ENCODE measurements at places on chromosomes 3 and 15.

- no peak for DNase-seq
Measured at GRCh38 chr15:100053474-100054121, 288.2 kb downstream of the ADAMTS17 start.

GRCh38 chr15:42627485-42627884 is 52.1 kb downstream of the STARD9 start:
- DNase-seq: no peak

GRCh38 chr15:35209838-35210237 is 124.7 kb upstream of the NANOGP8 start:
- DNase-seq: no peak

GRCh38 chr3:126354776-126355175 is 2.4 kb downstream of the KLF15 start:
- no peak for DNase-seq

DNA sequence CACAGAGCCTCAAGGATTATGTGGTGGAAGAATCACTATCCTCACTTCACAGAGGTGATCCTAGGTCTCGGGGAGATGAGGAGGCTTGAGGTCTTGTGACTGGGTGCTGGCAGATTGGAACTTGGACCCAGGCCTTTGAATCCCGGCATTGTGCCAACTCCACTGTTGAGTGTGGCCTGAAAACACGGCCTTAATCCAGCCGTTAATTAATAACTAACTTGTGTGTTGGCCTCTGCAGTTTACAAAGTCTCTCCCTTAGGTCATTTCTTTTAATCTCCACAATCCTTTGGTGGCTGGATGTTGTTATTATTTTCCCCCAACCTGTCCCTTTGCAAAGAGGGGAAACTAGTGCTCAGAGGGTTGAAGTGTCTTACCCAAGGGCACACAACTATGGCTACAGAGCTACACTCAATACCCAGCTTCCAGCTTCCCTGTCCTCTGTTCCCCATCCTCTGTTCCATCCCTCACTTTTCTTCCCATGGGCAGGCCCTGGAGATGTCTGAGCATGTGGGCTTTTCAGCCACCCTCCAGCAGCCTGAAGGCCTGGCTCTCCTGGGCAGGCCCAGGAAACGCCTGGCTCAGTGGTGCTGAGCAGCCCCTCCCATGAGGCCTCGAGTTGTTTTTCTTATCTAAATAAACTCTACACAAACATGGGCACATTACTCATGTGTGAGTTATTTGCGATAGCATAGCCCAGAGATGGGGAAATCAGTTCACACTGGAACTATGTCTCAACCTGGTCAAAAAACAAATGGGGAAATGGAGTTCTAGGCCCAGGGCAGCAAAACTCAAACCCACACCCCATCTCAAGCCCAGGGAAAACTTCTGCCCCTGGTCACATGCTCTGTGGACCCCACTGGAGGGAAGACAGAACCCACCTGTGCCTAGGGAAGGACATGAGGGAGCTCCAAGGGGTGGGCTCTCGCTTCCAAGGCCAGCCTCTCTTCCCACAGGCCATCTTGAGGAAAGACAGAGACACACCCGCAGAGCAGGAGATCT is 16.8 kb upstream of the SMAD3 start:
- DNase-seq: no peak

- no peak for DNase-seq
Measured at GRCh38 chr3:133746712-133747066, 496 bp downstream of the TF start.

GRCh38 chr15:30033763-30034162 is 49.0 kb upstream of the GOLGA8J start:
- DNase-seq: no peak

GRCh38 chr3:106299300-106300098 is 430.7 kb upstream of the CBLB start:
- DNase-seq: no peak

GRCh38 chr3:153320585-153321128 is 158.6 kb downstream of the RAP2B start:
- no peak for DNase-seq

- DNase-seq: no peak
Measured at GRCh38 chr15:101185770-101186169, 66.1 kb downstream of the CHSY1 start.

DNA sequence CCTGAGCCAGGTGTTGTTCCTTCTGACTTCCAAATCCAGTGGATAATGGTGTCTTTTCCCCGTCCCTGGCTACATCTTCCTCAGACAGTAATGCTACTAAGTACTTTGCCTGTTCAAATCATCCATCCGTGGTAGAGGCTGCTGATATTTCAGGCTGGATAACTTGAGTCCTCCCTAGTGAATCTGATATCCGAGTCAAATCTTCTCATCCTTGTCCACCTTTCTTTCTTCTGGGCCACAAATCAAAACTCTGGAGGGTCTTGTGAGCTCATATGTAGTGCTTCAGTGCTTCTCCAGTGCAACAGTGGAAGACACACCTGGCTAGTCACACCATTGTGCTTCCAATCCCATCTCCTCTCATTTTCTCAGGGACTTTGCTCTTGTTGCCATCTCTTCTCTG is 11.2 kb downstream of the SH3GL3 start:
- DNase-seq: no peak

- DNase-seq: no peak
Measured at GRCh38 chr3:105580296-105580965, 213.7 kb downstream of the ALCAM start.

DNA sequence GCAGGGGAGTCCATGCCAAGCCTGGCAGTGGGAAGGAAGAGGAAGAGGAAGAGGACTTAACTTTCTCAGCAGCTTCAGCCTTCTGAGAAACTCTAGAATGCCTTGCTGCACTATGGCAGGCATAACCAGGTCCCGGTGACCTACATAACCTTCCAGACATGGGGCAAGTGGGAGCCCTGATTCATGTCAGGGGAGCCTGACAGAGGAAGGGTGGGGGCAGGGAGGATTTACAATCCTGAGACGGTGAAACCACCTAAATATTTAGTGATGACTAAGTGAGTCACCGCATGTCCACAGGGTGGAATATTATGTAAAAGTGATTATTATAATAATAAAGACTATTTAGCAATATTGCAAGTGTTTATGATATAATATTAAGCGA is 46.7 kb downstream of the AMOTL2 start:
- no peak for DNase-seq

GRCh38 chr3:42884324-42884723 is 8.6 kb upstream of the CYP8B1 start:
- no peak for DNase-seq

DNA sequence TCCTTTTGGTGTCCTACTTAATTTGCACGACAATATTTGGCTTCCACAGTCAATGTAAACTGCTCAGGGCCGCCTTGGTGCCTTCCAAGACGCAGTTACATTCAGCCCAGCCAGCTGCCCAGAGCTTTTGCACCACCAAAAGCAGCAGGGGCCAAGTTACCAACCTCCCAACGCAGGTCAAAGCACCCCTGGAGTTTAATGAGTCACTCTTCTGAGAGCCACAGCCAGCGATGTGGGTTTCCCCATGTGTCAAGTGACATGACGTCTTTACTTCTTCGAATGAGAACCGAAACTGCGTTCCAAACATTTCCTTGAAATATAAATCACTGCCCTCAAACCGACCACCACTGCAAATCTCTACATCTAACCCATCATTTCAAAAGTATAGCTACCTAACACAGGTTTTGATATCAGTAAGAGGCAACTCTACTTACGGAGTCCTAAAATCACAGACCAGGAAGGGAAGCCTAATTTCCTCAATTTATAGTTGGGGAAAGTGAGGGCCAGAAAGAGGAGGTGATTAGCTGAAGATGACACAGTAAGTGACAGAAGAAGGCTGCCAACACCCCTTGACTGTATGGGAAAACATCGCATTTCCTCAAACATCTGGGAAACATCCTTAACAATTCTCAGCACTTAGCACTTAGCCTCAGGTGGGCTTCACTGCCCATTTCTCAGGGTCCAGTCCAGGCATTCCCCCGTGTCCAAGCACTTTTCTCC is 24.5 kb downstream of the MB21D2 start:
- no peak for DNase-seq

DNA sequence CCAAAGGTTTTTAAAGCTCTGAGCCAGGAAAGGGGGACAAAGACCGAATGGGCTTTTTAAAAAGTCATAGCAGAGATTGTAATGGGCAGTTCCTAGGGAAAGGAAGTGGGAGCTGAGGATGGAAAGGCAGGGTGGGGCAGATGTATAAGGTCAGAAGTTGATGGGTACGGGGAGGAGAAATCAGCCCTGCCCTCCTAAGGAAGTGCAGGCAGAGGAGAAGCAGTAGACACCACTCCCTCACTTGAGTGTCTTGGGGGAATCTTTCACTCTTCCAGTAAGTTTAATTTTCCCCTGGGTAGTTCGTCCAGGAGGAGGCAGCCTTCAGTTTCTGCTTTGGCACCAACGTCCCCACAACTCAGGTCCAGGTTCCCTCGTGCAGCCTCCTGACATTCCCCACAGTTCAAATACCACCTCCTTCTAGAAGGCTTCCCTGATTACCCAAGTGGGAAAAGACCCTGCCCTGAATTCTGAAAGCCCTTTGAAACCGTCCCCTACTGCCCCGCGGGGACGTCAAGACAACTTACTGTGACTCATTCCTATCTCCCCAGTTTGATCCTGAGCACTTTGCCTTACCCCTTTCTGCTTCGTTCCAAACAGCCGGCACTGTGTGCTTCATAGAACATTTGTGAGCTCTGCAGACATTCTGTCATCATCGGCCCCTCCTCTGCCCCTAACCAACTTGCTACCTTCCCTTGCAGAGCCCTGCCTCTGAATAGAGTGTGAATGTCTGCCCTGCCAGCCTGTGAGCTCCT is 14.3 kb upstream of the SRP14 start:
- no peak for DNase-seq

DNA sequence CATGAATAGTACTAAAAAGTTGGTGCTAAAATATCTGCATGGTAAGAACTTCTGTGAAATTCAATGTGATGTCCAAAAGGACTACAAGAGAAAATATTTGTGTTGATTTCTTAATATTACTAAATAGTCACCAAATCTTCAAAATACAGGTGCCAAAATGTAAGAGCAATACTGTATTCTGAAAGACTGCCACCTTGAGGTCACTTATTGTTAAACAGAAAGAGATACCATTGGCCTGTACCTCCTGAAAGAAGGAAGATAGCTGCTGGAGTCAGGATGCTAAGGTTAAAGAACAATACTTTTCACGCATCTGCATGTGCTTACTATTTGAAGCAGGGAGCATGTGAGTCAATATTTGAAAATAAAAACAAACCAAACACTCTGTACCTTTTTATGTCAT is 72.0 kb upstream of the LSAMP start:
- no peak for DNase-seq

DNA sequence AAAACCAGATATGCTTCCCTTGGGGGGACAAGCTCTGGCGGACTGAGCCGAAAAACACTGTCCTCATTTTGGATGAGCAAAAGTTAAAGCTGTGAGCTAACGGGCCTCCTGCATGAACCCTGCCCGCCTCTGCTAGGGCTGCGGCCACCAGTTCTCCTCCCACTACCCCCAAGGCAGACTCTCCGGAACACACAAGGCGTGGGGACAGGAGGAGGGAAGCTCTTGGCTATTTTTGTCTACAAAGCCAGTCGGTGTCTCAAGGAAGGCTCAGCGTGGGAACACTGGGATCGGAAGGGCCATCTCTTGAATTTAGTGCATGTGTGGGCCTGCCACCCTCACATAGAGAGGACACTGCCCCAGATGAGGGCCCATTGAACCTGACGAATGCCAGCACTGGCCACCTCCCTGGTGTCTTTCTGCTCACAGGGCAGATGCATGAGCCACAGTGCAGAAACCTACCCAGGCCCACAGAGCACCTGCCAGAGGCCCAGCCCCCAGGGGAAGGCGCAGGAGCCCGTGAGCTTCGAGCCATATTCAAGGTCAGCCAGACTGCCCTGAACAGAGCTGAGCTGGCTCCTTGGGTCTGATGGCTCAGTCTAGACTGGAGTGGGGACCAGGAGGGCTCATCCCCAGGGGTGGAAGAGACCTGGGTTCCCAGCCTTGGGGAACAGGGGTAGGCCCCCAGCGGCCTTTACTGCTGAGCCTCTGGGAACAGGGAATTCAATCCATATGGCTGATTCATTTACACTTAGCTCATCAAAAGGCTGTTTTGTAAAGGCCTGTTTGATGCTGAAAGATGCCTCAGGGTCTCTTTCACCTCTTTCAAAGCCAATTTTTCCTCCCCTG is 38.3 kb downstream of the HCN4 start:
- DNase-seq: no peak

- DNase-seq: no peak
Measured at GRCh38 chr3:116078561-116078960, 366.7 kb downstream of the LSAMP start.

DNA sequence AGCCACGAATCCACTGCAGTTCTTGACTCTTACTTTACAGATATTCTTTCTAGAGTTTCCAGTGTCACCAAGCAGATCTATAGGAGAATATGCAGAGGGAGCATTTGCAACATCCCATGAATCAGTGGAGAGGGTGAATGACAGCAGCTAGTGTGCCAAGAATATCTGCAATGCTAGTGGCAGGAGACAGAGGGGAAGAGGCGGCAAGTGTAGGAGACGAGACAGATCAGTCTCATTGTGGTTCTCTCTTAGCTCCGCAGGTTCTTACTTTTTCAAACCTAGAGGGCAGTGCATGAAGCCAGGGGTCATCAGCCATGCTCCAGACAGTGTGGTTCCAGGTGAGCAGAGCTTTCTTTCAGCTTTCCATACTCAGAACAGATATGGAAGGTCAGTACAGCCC is 744 bp downstream of the ZNF619 start:
- no peak for DNase-seq

DNA sequence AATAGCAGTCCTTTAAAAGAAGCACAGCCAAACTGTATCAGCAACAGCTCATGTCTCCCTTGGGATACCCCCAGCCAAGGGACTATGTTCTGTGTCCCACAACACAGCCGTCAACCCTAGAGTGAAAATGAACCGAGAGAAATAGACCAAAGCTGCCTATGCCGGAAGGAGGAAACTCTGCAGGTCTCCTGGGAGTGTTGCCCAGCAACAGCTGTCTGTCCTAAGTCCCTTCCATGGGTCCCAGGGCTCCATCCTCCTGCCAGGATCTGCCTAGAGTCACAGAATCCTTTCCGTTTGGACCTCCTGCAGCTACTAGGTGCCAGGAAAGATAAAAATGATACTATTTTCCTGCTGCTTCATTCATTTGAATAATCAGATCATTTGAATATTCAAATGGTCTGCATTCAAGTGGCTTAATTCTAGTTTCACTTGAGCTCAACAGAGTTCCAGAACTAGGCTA is 53.1 kb downstream of the TRANK1 start:
- no peak for DNase-seq
